Stimulated activated CD4-positive, alpha-beta T cell treated with anti-CD3 and anti-CD28 coated beads, Interleukin-4, amount 100 ng/mL, for 48 hours (primary cell): ENCODE measurements at places on chromosomes 11 and 22.

DNA sequence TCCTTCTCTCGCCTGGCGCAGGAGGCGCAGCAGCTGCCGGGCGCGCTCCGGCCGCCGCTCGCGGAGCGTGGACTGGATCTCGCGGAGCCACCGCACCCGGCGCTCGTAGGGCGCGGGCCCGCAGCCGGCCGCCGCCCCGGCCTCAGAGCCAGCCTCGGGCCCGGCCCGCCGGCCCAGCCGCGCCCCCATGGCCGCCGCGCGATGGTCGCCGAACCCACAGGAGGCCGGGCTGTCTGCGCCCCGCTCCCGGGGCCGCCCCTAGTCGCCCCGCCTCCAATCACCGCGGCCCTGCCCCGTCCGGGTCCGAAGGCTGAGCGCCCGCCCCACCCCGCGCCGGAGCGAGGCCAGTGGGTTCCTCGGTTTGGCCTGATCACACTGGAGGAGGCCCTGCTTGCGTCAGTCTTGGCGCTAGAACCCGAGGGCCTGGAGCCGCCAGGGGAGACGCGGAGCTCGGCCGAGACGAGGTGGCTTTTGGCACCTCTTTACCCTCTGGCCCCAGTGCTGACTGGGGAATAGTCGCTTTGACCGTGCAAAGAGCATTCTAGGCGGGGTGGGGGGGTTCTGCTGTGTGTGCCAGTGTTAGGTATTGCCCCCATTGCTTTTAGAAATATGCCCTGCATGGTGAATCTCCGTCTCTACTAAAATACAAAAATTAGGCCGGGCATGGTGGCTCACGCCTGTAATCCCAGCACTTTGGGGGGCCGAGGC, at the start of gene LRRC75B:
Gene LRRC75B, minus strand, starts transcription at position 223 of the 708 bp plus-strand sequence. Its CDS starts 34 bp downstream, at position 189.
- DNase-seq: no peak

- DNase-seq: no peak
Measured at GRCh38 chr11:56852131-56852530, 103.6 kb upstream of the OR9G4 start.

GRCh38 chr11:106770489-106771085, 247.7 kb downstream of the GUCY1A2 start:
- DNase-seq: no peak

- no peak for DNase-seq
Measured at GRCh38 chr22:29311464-29312217, 3.9 kb downstream of the RASL10A start.

GRCh38 chr11:59560290-59560701, 49.0 kb downstream of the OR4D9 start:
- peak; percentile 68 for DNase-seq

DNA sequence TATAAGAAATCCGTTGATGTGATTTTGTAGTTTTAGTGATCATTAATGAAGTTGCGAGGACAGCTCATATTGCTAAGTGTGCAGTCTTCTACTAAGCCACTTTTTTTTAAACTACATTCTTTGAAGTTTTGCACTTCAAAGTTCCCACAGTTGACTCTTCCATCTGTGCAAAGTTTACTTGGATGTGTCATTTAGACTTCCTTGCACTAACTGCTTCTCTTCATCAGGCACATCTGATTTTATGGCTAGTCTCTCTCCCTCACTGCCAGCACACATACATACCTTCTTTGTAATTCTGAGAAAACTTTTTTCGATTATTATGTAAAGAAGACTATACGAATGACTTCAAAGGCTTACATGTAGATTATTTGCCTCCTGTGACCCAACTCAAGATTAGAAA, 250.0 kb downstream of the DYNC2H1 start:
- no peak for DNase-seq

GRCh38 chr11:91433284-91434010, 791.2 kb upstream of the FAT3 start:
- DNase-seq: no peak

GRCh38 chr11:502288-503178, 4.5 kb downstream of the RNH1 start:
- DNase-seq: no peak

DNA sequence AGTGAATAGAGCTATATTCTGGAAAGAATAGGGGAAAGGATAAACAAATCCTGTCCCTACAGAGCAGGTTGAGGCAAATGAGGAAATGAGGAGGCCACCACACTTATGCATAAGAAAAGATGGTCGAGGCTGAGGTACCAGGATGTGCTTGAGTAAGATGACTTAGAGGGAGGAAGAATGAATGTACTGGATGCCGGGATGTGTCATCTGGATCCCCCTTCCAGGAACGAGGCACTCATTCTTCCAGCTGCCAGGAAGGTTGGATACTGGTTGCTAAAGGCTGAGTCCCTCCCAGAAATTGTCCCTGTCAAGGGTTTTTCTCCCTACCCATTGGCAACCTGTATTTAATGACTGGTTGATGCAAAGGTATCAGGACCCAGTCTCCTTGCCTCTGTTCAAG, 31.1 kb upstream of the SYT9 start:
- DNase-seq: no peak
